Fibroblast of skin of right quadriceps (primary cell): ENCODE measurements at places on chromosomes 16 and 17.

GRCh38 chr17:45107293-45108010, 24.9 kb downstream of the PLCD3 start:
- no peak for DNase-seq

- no peak for DNase-seq
Observed at GRCh38 chr16:30557707-30557956, 542 bp downstream of the ZNF764 start.

GRCh38 chr16:86918637-86919036, 340.3 kb downstream of the FOXL1 start:
- no peak for DNase-seq

- no peak for DNase-seq
Observed at GRCh38 chr16:57233944-57234706, 10.9 kb upstream of the ARL2BP start.

DNA sequence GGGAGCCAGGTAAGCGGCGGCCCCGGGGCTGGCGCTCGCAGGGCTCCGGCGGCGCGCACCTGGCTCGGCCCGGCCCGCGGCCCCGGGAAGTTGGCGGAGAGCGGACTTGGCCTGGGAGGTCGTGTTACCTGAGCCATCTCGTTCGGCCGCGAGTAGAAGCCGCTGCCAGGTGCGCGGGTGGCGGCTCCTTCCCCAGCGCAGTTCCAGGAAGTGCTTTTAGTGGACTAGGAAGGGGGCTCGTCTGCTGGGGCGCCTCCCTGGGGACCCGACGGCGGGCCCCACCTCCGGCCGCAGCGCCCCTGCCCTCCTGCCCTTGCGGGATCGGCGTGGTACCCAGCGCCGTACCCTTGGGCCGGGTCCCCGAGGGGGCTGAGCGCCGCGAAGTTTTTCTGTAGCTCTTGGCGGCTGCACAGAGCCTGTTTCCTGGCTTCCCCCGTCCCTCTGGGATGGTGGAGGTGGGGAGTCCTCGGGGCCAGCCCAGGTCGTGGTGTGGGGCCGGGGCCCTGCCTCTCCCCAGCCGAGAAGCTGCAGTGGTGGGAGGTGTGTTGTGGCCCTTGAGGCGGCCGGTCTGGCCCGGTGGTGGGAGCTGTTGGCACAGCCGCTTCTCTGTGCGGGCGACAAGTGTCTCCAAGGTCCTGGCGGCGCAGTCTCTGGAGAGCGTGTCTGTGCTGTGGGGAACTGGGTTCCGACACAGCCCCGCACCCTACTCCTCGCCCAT, 96.9 kb downstream of the RAB11FIP4 start:
- DNase-seq: no peak

GRCh38 chr17:36468903-36469635, 17.4 kb upstream of the ZNHIT3 start:
- DNase-seq: no peak

DNA sequence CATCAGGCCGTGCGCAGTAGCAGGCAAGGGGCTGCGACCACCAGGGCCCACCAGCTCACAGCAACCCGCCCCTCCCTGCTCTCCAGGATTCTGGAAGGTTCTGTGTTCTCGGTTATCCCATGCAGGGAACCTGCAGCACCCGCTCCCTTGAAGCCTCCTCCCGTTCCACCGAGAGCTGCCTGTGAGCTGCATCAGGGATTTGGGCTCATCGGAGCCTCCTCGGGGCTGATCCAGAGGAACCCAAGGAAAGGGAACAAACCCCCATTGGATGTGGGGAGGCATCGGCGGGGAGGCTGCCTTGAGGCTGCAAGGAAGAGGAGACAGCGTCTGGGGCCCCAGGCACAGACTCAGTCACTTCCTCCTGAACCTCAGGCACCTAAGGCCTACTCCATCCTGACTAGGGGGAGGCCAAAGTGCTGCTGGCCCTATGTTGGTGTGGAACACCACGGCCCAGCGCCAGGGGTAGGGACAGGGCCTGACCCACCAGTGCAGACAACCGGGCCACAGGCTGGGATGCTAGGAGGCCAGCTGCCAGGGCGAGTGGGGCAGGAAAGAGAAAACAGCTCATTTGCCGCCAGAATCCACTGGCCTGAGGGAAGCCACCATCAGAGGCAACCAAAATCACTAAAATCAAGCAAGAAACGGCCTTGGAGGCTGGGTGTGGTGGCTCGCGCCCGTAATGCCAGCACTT, 14.4 kb upstream of the LGALS3BP start:
- no peak for DNase-seq

DNA sequence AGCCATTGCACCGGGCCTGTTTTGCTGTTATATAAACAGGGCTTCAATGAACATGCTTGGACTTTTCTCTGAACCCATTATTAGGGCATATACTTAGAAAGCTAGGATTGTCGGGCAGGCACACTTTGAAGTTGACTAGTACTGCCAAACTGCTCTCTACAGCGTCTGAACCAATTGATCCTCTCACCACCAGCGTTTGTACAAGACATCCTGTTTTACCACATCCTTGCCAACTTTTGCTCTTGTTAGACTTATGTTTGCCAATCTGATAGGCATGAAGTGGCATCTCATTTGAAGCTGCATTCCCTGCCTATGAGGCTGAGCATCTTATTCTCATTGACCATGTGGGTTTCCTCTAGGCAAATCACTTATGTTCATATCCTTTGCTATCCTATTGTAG, 7.4 kb upstream of the PPP1R9B start:
- DNase-seq: no peak
